ENCODE measurements at places on chromosomes 2 and 18.
A peak's percentile ranks its signal among the peaks of the same experiment; 100 is the strongest.

DNA sequence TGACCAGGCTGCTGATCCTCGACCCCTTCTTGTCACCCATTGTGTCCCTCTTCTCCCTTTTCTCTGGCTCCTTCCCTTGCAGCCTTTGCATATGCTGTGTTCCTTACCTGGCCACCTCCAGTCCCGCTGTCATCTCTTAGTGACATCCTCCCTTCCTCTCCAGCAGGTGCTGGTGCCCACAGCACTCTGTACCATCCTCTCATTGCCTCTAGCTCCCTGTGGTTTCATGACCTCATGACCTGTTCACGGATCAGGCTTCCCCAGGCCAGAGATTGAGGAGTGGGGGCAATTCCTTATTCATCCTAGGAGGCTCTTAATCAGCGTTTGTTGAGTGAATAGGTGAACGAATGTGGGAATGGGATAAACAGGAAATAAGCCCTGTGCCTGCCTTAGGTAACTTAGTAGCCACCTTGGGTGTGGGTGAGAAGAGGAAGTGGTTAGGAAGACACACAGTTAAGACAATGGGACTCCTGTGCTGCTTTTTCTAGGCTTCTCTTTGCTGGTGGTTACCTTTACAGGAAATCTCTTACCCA, 35.5 kb downstream of the ITGA6 start:
- DNase-seq = peak; percentile 17

DNA sequence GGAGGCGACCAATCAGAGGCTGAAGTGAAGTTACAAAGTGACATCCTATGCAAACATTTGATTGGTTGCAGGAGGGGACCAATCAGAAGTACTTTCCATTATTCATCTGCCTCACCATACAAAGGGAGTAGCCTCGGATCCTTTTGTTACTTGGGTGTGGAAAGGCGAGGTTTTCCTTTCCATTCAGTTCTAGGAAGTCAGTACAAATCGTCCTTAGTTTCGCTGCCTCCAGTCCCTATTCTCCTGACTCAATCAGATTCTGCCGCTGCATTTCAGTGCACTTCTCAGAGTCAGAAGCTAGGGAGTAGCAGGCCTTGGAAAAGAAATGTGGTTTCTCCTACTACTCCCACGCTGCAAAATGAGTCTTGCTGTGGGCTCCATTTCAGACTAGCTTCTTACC, 149.4 kb downstream of the DTNA start:
- no peak for DNase-seq

GRCh38 chr18:59455728-59456276, 96.7 kb upstream of the LMAN1 start:
- DNase-seq = no peak

GRCh38 chr2:95539836-95540235, 52.0 kb upstream of the TRIM43 start:
- no peak for DNase-seq

DNA sequence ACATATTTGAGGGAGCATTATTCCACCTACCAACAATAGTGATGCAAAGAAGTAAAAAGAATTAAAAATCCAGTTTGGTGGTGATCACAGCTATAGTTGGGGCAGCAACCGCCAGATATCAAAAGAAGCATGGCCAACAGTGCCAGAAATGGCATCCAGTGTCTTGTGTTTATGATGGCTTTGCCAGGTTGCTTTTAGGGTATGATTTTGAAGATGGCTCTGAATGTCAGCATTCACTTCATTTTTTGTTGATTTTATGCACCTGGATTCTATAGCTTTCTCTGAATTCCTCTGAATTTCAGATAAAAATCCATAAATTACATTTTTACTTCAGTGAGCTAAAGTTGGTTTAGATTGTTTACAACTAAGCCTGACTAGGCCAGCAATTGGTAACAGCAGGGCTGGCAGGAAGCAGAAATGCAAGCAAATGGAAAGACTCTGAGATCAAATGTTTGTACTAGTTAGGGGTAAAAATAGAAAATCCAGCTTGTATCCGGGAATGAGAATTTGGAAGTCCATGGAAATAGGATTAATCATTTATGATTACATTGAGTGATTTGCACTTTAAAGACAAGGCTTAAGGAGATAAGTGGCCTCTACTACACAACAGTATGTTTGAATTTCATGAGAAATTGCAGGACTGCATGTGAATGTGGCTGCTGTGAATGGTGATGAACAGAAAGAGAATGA, 40.4 kb downstream of the COL3A1 start:
- DNase-seq = no peak

- no peak for DNase-seq
These were observed 14.9 kb downstream of the PPP3R1 start for GRCh38 chr2:68237404-68237803.

- no peak for DNase-seq
These were observed 21.8 kb downstream of the NCOA1 start for GRCh38 chr2:24512831-24513230.

GRCh38 chr18:23487738-23488570, 15.4 kb upstream of the RMC1 start:
- DNase-seq = no peak

DNA sequence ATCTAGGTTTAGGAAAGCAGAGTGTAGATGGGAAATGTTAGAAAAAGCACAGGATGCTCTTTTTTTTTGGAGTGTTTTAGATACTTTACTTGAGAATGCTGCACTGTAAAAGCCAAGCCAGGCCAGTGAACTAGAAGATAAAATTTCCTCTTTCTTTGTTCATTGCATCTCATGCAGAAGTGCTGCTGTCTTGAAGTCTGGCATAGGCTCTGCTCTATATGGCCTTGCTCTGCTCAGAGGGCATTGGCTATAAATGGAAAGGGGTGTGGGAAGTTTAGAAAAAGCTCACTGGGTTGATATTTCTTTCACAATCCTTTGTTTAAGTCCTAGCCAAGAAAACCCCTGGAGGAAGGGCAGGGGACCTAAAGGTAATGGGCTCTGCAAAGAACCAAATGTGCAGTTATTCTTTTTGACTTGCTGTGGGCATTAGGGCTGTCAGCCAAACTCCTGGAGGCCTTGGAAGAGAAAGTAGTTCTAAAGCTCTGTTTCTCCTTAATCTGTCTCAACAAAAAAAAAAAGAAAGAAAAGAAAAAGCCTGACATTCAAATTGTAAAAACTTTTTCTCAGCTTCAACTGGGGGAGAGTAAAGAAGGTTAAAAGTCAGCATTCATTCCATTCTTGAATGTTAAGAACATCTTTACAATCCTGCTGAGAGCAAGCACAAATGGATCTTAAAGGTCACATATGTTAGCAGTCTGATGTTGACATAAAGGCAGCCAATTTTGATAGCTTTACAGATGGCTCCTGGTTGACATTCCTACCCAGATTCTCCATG, 338.3 kb downstream of the GULP1 start:
- no peak for DNase-seq

DNA sequence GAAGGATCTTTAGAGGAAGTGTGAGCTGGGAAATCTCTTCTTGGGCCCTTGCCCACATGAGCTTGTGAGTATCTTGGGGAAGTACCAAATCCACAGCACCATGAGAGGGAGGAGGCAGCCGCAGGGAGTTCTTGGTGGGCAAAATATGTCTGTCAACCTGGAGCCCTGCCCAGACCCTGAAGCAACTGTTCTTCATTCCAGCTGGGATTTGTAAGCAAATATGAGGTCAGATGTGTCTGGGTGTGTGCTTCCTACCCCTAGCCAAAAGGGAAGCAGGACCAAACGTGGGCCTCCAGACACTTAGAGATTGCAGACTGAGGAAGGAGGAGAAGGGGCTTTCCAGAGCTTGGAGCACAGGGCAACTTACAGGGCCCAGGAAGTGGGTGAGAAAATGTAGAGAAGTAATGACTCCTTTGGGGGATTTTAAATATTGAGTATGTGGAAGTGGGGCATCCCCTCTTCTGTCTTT, 41.9 kb downstream of the TMEM247 start:
- DNase-seq = no peak

- DNase-seq = no peak
These were observed 125.6 kb upstream of the HS6ST1 start for GRCh38 chr2:128444121-128444771.

GRCh38 chr2:223901311-223901710, 43.8 kb downstream of the WDFY1 start:
- no peak for DNase-seq
